NCI-H345 (cell line): ENCODE measurements at places on chromosomes 3 and 15.

GRCh38 chr15:79844221-79844620 lies 52.6 kb downstream of the MTHFS start:
- no peak for DNase-seq

- no peak for DNase-seq
These were observed 13.3 kb upstream of the ATP13A5 start for GRCh38 chr3:193391902-193392301.

DNA sequence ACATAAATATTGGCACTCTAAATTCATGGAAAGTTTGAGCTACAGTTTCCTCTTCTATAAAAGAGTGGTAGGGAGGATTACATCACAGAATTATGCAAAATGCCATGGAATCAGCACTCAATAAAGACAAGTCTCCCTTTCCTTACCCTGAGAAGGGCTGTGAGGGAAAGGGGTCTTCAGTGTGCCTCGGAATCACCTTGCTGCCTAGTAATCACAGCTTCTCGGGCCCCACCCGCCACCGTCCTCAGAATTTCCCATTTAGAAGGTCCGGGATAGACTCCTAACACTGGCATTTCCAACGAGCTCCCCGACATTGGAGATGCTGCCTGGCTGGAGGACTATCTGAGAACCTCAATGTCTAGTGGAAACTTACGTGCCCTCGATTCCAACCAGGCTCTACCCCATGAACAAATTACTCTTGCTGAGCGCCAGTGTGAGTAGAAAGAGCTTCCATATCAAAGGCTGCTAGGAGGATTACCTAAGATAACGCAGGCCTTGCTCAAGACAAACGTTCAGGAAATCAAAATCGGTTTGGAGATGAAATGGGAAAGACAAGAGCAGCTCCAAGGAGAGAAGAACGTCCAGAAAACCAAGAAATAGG lies 92.1 kb upstream of the CHD2 start:
- DNase-seq, result no peak

DNA sequence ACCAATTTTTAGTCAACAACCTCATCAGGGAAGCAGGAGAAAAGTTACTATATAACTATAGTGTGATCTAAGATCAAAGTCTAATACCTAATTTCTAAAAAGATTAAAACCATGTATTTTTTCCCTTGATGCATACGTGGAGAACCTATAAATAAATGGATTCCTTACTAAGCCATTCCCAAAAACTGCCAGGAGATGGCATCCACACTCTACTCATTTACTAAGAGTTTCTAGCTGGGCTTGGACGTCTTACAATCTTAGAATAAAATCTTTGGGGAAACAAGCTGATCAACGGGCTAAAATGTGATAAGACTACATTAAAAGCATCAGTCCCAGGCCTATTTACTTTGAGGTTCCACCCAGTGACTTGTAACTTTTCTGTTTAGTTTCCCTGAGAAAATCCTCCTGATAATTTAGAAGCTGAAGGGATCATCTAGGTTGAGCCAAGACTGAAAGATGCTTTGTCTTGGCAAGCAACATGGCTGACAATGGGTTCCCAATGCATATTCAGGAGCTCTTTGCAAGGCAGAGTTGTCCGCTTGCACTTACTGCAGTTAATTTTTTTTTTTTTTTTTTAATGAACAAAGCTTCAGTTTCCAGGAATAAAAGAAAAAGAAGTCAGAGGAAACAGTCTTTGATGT lies 85.5 kb upstream of the FGF12 start:
- peak; percentile 61 for DNase-seq

GRCh38 chr3:45477041-45477725 lies 88.8 kb downstream of the LARS2 start:
- DNase-seq, result no peak

DNA sequence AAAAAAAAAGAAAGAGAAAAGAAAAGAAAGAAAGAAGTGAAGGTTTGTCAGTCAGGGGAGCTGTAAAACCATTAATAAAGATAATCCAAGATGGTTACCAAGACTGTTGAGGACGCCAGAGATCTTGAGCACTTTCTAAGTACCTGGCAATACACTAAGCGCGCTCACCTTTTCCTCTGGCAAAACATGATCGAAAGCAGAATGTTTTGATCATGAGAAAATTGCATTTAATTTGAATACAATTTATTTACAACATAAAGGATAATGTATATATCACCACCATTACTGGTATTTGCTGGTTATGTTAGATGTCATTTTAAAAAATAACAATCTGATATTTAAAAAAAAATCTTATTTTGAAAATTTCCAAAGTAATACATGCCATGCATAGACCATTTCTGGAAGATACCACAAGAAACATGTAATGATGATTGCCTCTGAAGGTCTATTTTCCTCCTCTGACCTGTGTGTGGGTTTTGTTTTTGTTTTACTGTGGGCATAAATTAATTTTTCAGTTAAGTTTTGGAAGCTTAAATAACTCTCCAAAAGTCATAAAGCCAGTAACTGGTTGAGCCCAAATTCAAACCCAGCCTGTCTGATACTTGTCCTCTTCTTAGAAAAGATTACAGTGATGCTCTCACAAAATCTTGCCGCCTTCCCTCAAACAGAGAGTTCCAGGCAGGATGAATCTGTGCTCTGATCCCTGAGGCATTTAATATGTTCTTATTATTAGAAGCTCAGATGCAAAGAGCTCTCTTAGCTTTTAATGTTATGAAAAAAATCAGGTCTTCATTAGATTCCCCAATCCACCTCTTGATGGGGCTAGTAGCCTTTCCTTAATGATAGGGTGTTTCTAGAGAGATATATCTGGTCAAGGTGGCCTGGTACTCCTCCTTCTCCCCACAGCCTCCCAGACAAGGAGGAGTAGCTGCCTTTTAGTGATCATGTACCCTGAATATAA lies 2.0 kb downstream of the B2M start:
- no peak for DNase-seq
